ENCODE measurements at places on chromosomes 7 and 10.

GRCh38 chr7:81111781-81112540, 193.1 kb upstream of the SEMA3C start:
- no peak for DNase-seq

DNA sequence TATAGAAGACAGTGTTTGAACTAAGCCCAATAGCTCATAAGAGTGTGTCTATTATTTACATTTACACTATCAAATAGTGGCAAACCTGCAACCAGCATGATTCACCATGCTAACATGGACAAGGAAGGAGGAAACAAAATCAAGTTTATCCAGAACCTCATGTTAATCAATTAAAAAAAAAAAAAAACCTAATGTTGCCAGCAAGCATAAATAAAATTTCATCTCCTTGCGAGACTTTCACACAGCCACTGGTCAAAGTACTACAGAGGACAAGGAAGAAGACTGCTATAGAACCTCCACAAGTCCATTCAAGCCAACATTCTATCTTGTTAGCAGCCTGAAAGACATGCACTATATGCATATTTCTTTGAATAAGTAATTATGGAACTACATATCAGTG, 9.7 kb downstream of the TM9SF3 start:
- no peak for DNase-seq

DNA sequence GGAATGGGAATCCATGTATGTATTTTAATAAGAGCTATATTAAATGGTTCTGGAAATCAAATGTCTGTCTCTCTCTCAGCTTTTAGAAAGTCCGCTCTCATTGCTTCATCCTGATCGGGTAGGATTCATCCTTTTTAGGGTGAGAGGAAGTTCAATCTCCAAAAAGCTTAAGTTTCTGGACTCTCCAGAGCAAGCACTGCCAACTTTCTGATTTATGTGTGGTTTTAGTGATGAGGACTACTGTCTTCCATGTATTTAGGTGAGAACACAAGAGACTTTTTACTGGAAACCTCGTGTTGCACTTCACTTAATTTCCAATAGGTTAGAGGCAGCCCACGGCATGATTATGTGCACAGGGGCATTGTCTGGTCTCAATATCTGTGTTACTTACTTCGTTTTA, 267.9 kb downstream of the SUGCT start:
- no peak for DNase-seq

- DNase-seq, result peak; percentile 71
Measured at GRCh38 chr7:107167483-107168232, 1.1 kb upstream of the HBP1 start.

DNA sequence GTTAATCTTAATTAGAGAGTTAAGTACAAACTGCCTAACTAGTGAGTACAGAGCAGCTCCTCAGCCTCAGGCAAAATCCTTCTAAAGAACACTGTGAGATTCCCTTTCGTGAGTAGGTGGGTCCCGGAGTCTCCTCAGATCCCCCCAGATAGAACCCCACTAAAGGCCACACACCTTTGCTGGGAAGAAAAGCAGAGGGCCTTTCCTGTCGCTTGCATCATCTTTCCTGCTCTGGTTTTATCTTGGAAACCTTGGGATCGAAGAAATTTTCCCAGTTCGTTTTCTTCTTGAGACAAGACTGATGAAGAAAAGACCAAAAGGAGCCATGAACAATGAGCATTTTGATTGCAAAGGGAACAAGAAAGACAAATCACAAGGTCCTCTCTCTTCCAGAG, 40.9 kb downstream of the ICA1 start:
- DNase-seq, result no peak

All from T follicular helper cell (primary cell).